SHP77 (cell line): ENCODE measurements at places on chromosomes 5 and 9.

- no peak for DNase-seq
Observed at GRCh38 chr9:121778252-121779225, 127.1 kb downstream of the DAB2IP start.

- DNase-seq: no peak
Observed at GRCh38 chr9:136930014-136930413, 14.5 kb downstream of the FBXW5 start.

DNA sequence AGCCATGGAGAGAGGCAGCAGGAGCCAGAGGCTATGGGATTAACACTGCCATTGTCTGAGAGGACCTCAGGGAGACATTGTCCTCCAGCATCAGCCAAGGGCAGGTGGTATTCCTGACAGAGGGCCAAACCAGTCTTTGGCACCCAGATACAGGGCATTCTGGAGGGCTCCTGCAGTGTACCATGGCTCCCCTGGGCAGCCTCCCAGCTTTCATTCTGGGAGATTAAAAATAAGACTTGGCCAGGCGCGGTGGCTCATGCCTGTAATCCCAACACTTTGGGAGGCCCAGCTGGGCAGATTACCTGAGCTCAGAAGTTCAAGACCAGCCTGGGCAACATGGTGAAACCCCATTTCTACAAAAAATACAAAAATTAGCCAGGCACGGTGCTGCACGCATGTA lies 4.2 kb downstream of the MTAP start:
- DNase-seq: no peak

DNA sequence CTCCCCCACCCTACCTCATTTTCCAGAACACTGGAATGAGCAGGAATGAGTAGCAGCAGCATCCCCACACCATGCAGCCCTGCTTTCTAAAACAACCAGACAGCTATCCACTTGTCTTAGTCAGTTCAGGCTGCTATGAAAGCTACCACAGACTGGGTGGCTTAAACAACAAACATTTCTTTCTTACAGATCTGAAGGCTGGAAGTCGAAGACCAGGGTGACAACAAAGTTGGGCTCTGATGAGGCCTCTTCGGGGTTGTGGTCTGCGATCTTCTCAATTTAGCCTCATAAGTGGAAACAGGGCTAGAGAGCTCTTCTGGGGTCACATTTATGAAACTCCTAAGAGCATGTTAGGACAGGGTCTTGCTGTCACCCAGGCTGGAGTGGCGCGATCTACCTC lies 38.9 kb downstream of the LPAR1 start:
- no peak for DNase-seq

DNA sequence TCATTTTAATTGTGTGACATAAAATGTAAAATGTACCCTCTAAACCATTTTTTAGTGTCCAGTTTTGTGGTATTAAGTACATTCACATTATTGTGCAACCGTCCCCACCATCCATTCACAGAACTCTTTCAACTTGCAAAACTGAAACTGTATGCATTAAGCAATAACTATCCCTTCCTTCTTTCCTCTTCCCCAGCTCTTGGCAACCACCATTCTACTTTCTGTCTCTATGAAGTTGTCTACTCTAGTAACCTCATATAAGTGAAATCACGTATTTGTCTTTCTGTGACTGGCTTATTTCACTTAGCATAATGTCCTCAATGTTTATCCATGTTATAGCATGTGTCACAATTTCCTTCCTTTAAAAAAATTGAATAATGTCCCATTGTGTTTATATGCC lies 142.4 kb downstream of the C9orf152 start:
- DNase-seq: no peak

DNA sequence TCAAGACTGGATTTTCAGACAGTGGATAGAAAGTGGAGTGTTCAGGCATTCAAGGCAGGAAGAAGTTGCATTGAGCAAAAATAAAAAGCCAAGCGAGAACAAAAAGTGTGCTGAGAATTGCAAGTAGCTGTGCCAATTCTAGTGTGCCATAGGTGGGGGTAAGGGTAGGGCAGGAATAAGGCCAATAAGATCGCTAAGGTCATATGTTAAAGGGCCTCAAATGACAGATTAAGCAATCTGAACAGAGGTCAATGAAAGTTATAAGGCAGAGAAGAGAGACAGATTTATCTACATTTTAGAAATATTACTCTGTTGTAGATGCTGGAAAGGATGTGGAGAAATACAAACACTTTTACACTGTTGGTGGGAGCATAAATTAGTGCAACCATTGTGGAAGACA lies 36.4 kb downstream of the NADK2 start:
- no peak for DNase-seq

DNA sequence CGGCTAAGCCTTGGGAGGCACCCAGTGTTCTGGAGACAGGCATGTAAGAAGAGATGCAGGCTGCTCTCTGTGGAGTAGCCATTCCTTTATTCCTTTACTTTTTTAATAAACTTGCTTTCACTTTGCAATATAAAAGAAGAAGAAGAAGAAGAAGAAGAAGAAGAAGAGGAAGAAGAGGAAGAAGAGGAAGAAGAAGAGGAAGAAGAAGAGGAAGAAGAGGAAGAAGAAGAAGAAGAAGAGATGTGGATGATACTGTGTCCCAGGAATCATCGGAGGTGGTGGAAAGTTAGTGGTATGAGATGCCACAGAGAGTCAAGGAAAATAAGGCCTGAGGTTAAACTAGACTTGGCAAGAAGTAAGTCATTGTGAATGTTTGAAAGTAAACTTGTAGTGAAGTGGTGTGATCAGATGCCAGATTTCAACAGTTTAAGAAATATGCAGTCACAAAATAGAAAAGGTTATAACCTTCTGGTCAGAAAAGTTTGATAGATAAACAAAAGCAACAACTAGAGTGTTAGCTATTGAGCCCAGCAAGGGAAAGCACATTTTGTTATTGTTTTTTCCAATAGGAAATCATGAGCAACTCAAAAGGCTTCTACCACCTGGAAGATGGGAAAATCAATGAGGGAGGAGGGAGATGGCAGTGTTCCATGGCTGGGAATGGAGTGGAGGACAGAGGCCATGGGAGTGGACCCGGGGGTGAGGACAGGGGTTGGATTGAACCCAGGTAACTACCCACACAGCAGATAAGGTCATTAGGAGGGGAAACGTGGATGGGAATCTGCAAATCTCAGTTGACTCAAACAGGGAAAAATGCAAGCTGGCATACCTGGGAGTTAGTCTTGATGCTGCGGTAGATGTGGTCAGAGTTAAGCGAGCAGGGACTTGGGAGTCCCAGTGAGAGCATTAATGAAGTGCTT lies 16.8 kb downstream of the AOPEP start:
- no peak for DNase-seq

GRCh38 chr5:101418713-101419118 lies 515.6 kb upstream of the ST8SIA4 start:
- no peak for DNase-seq

GRCh38 chr9:72038890-72039410 lies 21.5 kb downstream of the C9orf57 start:
- peak; percentile 44 for DNase-seq

- no peak for DNase-seq
Observed at GRCh38 chr5:112625689-112626438, 111.8 kb upstream of the APC start.

- DNase-seq: no peak
Observed at GRCh38 chr9:130541533-130541932, 37.8 kb upstream of the FUBP3 start.

- no peak for DNase-seq
Observed at GRCh38 chr5:2901096-2901495, 149.6 kb upstream of the IRX2 start.

DNA sequence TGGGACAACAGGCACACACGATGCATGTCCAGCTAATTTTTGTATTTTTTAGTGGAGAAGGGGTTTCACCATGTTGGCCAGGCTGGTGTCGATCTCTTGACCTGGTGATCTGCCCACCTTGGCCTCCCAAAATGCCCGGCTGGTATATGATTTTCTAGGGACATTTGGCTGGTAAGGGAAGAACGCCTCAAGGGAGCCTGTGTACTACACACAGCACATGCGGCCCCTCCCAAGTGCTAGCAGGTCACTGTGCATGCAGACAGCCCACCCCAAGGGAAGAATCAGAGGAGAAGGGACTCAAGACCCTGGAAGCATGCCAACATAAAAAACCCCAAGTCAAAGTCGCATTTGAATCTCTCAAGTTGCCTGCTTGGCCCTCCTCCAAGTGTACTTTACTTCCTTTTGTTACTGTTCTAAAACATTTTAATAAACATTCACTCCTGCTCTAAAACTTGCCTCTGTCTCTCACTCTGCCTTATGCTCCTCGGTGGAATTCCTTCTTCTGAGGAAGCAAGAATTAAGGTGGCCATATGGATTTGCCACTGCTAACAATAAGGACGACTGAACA lies 24.3 kb upstream of the OTULINL start:
- DNase-seq: no peak

GRCh38 chr5:79699763-79700400 lies 10.2 kb downstream of the CMYA5 start:
- no peak for DNase-seq

DNA sequence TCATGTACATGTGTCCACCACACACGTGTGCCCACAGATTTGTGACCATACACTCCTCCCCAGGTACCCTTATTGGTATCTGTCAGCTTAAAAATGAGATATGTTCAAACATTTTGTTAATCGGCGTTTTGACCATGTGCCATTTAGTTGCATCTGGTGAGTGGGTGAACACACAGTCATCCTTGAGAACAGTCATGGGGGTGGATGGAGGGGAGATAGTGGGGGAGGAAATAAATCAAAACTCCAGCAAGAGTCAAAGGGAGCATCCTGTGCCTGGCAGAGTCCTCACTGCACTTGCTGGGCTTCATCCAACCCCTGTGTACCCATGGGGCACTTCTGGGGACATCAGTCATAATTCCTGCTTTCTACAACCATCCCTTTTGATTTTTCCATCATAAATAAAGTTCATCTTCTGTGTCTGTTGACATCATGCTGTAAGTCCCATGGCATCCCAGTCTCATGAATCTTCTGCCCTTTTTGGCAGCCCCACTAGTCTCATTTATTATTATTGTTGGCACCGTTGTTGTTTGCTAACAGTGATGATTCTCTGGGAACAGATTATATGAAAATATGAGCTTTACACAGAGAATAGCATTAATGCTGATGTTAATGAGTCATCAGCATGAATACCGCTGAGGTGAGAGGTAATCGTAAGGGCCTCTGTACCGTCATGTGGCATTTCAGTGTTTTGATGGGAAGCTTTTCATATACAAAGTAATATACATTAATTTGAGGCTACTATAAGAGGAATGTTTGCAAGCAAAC lies 24.4 kb upstream of the CLK4 start:
- DNase-seq: no peak

GRCh38 chr9:127506117-127506813 lies 55.0 kb downstream of the LRSAM1 start:
- no peak for DNase-seq

GRCh38 chr5:127418974-127419682 lies 98.3 kb upstream of the PRRC1 start:
- no peak for DNase-seq

- no peak for DNase-seq
Observed at GRCh38 chr5:151047814-151048425, 27.5 kb downstream of the GPX3 start.

- DNase-seq: no peak
Observed at GRCh38 chr5:39264528-39264927, 45.2 kb upstream of the FYB1 start.

- no peak for DNase-seq
Observed at GRCh38 chr9:134896834-134897583, 16.4 kb downstream of the FCN2 start.

GRCh38 chr9:88173378-88173999 lies 35.2 kb upstream of the SPATA31C2 start:
- DNase-seq: peak; percentile 61

DNA sequence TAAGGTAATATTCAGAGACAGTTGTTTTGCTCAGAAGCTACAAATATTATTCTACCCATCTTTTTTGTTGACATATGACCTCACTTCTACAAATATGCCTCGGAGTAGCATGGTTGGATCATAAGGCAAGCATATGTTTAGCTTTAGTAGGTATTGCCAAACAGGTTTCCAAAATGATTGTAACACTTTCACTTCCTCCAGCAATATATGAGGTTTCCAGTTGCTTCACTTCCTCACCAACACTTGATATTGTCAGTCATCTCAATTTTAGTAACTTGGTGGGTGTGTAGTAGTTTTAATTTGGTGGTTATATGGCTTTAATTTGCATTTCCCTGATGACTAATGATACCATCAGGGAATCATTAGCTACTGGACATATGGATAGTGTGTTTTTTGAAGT lies 46.7 kb downstream of the TNFSF8 start:
- no peak for DNase-seq

- no peak for DNase-seq
Observed at GRCh38 chr9:12271421-12271891, 421.7 kb upstream of the TYRP1 start.

DNA sequence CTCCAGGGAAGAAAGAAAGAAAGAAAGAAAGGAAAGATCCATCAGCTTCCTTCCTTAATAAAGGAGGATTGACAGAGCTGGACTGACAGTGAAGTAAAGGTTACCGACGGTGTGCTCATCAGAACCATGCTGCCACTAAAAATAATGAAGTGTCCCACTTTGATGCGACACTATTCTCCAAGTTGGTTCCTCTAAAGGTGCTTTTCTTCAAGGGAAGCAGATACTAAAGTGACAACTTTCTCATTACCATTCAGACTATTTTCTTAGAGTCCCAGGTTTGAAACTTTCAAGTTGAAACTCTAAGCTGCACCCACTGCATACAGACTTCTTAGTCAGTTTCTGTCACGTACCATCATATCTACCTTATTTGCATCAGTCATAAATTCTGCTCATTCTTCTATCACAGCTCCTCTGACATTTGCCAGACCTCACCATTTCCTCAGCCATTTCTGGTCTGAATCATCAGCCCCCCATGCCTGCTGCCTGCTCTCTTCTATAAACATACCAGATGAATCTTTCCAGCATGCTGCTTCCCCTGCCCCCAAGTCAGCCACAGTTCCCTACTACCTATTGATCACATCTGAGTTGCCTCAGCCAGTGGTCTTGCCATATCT lies 177.6 kb downstream of the DEPDC1B start:
- no peak for DNase-seq

DNA sequence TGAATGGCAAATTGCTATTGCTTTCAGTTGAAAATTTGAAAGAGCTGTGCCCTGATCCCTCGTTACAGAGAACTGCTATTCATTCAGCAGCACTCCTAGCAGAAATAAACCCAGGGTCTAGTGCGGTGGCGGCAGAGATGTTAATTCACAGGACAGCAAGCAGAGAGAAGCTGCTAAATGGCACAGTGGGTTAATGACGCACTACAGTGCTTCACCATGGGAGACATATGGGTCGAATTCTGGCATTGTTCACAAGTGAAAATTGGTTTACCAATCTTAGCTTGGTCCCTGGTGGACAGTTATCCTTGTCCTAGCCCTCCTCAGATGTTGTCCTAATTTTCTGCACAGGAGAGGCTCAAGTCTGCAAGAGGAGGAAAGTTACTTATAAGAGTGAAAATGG lies 807.4 kb downstream of the TLE1 start:
- DNase-seq: no peak

- no peak for DNase-seq
Observed at GRCh38 chr5:61559722-61560121, 227.7 kb downstream of the ZSWIM6 start.
